ENCODE measurements at places on chromosomes 6 and 20.

GRCh38 chr6:139736325-139736906 is 362.0 kb upstream of the CITED2 start:
- no peak for DNase-seq

DNA sequence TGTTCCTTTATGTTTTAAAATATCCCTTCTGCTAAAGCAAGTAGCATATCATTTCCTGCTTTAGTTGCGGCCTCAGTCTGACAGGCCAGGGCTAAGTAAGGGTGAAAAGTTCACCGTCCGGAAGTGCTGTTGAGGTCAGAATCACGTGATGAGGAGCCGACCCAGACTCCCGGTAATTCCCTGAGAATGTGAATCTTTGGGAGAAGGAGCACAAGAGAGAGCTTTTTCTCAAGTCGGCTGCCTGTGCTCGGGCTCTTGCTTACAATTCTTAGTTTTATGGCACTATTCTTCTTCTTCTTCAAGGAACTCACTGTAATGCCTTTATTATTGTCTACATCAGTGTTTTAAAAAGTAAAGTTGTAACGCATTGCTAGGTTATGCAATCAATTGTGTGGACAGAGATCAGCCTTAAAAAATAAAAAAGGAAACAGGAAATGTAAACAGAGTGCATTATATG is 309.3 kb downstream of the PRL start:
- DNase-seq = peak; percentile 19

GRCh38 chr6:56279331-56280080 is 32.1 kb upstream of the COL21A1 start:
- no peak for DNase-seq

DNA sequence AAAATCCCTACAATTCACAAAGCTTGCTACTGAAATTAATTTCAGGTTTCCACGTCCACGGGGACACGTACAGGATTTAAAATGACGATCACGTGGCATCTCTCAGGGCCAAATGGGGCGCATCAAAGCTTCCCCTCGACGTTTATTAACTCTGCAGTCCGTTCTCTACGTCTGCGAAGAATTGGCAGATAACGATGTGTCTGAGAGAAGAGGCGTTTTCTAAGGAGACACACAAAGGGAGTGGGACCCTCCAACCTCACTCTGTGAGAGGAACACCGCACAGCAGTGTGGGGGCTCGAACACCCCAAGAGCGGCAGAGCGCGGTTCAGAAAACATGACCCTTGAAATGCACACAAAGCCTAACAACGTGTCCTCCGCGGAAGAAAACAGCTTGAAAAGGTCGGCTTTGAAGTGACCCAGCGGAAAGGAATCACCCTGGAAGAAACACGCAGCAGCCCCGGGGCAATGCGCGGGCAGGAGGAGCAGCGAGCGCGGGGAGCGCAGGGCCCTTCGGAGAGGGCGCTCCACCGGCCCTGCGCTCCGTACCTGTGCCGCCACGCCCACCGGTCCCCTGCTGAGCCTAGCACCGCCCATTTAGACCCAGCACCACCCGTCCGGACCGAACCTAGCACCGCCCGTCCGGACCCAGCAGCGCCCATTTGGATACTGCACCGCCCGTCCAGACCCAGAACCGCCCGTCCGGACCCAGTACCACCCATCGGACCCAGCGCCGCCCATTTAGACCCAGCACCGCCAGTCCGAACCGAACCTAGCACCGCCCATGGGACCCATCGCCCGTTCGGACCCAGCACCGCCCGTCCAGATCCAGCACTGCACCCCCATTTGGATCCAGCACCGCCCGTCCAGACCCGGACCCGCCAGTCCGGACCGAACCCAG is 1.1 kb upstream of the AFDN start:
- peak; percentile 87 for DNase-seq

DNA sequence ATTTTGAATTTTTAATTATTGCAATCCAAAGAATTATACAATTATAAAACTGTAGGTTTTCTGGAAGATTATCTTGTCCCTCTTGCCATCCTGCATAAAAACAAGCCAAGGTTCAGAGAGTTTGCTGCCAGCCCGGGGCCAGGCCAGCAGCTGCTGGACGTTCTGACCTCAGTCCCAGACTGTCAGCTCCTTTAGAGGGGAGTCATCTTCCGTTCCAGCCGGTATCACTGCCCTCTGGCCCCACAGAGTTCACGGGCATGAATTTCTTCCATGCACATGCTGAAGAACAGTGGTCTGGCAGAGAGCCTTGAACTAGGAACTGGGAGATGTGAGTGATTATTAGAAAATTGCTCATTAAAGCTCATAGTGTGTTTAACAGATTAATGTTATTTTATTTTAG is 130.4 kb upstream of the QKI start:
- no peak for DNase-seq

DNA sequence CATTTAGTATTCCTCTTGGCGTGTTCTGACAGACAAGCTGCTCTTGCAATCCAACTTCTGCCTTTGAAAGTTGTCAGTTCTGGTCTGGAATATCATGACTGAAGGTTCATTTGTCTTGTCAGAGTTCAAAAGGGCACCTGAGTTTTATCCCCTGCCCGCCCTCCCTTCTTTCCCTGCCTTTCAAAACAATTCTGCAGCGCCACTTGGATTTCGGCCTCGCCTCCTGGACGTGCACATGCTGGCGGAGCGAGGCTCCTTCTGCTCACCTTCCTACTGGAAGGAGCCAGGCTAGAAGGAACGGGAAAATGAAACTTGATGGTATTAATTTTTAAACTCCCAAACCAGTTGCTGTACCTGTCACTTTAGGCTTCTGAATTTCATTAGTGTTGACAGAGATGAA is 55.7 kb upstream of the HDGFL1 start:
- DNase-seq = no peak

DNA sequence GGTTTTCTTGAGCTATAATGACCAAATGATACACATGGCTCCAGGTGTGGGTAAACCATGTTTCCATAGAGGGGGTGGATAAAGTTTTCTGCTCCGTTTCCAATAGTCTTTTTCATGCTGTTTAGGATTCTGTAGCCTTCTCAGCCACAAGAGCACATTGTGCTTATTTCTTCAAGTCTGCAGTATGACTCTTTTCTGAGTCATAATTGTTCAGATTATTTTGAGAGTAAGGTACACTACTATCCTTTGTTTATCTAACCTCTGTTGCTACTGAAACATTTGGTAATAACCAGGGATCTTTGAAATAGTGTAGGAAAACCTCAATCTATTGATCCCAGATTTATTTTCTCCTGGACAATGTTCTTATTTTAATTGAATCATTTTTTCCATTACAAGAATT is 247.9 kb upstream of the BMP2 start:
- DNase-seq = no peak

- peak; percentile 70 for DNase-seq
These were observed 49.8 kb downstream of the FRK start for GRCh38 chr6:116010790-116011401.

- DNase-seq = no peak
These were observed 47.5 kb upstream of the TSHZ2 start for GRCh38 chr20:52924411-52925271.

- no peak for DNase-seq
These were observed 576.8 kb downstream of the QKI start for GRCh38 chr6:163991321-163991720.

DNA sequence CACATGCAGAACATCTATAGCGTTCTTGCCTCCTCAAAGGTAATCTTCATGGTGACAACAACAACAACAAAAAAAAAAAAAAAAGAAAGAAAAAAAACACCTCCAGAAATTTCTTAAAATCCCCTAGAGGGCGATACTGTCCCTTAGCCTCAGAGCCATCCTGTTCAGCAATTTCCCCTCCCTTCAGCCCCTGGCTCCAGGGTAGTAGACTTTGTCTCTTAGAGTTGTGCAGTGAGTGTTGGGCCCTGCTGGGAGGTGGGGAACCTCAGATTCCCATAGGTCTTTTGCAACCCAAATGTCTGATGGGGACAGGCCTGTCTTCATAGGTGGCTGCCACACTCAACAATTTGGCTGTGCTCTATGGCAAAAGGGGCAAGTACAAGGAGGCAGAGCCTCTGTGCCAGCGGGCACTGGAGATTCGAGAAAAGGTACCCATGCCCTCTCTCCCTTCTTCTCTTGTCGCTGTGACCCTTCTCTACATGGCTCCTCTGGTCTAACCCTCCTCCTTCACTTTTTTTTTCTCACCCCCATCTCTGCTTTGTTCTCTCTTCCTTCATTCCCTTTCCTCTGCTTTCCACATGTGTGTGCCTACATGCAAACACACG is 6.0 kb upstream of the PTK7 start:
- no peak for DNase-seq

DNA sequence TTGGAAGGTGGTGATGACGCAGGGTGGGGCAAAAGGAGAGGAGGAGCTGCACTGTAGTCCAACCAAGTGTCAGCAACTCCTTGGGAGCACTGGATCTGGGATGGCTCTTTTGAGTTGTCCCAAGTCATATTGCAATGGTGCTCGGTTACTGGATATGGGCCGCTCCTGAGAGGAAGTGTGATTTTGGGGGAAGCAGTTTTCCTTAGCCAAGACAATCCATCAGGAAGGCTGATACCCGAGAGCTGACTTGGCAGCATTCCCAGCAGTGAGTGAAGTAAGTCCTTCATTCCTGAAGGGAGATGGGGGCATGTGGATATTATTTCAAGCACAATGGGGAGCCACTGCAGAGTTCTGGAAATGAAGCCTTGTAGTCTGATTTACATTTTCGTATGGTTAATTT is 354.1 kb downstream of the RFPL4B start:
- DNase-seq = no peak

GRCh38 chr6:118825661-118826060 is 68.3 kb upstream of the ASF1A start:
- no peak for DNase-seq

DNA sequence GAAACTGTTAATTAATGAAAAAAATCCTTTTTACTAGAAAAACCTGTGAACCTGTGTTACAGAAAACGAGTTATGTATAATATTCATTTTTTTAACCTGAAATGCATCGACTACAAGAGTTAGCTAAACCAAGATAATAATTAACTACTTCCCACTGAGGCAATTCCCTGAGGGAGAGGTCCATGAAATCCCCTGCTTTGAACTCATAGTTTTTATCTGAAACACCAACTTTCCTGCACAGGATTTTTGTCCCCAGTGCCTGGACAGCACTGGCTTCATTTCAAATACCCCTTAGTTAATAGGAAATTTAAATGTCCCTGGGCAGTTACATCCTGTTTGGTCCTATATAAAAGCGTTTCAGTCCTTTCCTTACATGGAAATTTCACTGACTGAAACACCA is at the start of gene OR14J1:
TSS of gene OR14J1 (plus strand) at position 386 of the 400 bp plus-strand sequence. CDS start 4,989 bp downstream, outside the sequence.
- no peak for DNase-seq

- DNase-seq = no peak
These were observed 6.6 kb downstream of the ECI2 start for GRCh38 chr6:4128748-4129147.

- DNase-seq = no peak
These were observed 8.6 kb downstream of the DTNBP1 start for GRCh38 chr6:15654250-15654649.

DNA sequence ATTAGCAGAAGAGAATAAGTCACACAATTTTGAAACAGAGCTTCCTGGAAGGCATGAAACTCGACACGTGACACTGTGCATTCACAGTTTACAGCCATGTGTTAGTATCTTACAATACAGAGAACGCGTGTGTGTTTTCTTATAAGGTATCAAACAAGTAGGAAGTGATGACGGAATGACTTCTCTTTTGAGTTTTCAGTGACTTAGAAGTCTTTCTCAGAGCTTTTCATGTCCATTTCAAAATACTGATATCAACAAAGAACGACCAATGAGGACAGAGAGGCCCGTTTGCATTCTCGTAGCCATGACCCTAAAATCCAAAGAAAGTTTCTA is 36.6 kb upstream of the DUSP22 start:
- DNase-seq = no peak

- DNase-seq = no peak
These were observed 288.8 kb downstream of the ADGB start for GRCh38 chr6:146887447-146888077.

GRCh38 chr20:45970646-45971424 is 1.2 kb downstream of the ZNF335 start:
- DNase-seq = no peak

GRCh38 chr6:148776321-148777308 is 29.8 kb downstream of the UST start:
- no peak for DNase-seq

DNA sequence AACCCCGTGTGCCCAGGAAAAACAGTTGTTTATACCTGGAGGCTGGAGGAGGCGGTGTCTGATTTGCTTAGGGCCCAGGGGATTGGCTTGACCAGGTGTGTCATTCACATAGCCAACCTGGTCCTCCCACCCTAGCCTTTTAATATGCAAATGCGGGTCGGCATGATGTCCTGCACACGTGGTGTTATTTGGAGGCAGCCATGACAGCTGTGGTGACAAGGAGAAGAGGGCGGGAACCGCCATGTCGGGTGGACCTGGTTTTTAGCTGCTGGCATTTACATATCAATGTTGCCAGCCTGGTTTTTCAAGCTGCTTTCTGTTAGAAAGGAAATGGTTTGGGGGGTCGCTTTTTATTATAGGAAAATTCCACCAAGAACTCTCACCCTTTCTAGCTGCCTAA is 291.4 kb upstream of the QKI start:
- peak; percentile 80 for DNase-seq

DNA sequence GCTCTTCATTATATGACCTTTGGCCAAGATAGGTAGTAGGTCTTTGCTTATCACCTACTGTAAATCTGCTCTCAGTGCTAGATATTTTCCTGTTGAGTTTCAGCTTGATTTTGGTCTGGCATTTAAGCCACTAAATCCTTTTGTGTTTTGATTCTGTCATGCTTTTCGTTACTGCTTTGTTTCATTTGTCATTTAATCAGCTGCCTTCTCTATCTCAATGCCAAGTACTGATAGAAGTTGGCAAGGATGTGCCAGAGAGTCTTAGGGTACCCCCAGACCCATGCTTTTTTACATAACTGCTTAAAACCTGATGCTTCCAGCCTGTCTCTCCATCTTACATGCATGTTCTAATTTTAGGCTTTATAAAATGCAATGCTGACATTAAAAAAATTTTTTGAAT is 300.1 kb upstream of the SASH1 start:
- DNase-seq = no peak

GRCh38 chr6:166317261-166318212 is 9.3 kb upstream of the PRR18 start:
- DNase-seq = no peak

DNA sequence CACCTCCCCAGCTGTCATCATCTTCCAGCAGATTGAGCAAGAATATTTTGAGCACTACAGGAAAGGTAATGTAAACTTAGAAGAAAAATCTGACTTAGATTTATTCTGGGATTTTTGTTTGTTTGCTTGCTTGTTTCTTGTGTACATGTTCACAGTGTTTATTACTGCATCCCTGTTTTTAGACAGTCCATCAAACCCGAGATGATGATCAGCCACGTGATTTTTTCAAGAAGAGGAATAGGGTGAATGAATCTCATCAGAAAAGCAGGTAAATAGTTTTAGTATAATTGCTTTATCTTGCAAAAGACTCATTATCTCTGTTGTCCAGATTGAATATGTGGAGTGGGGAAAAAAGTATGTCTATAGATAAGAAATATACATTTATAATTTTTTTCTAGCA is 2.1 kb downstream of the FAM217B start:
- DNase-seq = no peak

Measured in WTC11 (cell line).